ENCODE measurements at places on chromosomes 6 and 20.

- no peak for DNase-seq
These were observed 16.2 kb upstream of the FAM135A start for GRCh38 chr6:70396796-70397729.

GRCh38 chr6:148398678-148399077 lies 56.0 kb downstream of the SASH1 start:
- DNase-seq = no peak

DNA sequence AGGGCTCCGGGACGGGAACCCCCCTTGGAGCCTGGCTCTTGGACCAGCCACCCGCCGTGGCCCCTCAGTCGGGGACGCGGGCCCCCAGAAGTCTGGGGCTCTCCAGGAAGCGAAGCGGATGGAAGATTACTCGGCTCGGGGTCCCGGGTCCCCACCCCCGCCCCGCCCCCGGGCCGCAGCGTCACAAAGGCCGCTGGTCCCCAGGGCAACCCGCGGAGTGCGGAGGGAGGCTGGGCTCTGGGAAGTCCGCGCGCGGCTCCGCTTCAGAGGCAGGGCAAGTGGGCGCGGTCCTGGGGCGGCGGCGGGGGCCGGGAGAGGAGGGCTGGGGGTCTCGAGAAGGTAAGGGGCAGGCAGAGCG lies at the start of gene FNDC11:
Gene FNDC11, plus strand, starts transcription at position 227 of the 358 bp plus-strand sequence. CDS start 1,505 bp downstream, outside the sequence.
- DNase-seq = no peak

DNA sequence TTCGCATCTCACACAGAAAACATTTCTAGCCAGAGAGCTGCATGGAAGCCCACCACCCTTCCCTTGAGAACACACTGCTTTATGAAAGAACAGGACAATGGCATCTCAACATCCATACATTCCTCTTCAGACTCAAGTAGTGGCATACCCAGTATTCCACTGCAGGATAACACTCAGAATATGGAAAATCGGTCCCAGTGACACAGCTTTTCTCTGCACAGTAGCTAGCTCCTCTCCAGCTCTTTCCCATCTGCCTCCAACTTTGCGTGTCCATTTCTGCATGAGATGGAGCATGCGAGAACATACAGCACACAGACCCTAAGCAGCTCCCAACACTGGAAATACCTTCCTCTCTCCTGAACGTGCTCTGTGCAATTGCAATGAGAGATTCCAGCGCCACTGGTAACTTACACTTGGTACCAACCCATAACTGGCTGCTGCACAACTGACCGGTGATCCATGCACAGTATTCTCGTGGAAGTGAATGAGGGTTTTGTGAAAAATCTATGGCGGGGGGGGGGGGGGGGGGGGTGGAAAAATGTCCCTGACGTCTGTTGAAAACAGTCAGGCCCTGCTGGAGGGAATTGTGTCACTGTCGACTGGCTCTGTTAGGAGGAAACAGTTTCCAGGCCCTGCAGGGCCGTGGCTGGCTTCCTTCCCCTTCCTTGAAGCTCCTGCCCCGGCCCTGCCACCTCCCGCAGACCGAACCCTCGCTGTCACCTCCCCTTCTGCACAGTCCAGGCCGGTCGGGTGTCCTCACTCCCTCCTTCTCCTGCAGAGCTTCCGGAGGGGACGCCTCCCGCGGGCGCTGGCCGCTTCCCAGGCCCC lies 265.9 kb upstream of the QKI start:
- no peak for DNase-seq
